ENCODE measurements at places on chromosomes 6 and 20.

GRCh38 chr20:19937651-19938420, 79.3 kb upstream of the NAA20 start:
- no peak for DNase-seq
- peaks cover 3% of the 10 kb centered on the region for H3K4me1 ChIP-seq
- peaks cover 11% of the 10 kb centered on the region for H3K36me3 ChIP-seq
- peak overlapping the region; percentile 45 for H3K4me3 ChIP-seq

GRCh38 chr6:142950291-142950690, 5.3 kb upstream of the HIVEP2 start:
- H3K27ac ChIP-seq: no peak overlapping the region
- H3K4me1 ChIP-seq: no peaks in the 10 kb centered on the region
- no peak for DNase-seq
- no peaks in the 10 kb centered on the region for H3K27me3 ChIP-seq
- H3K4me3 ChIP-seq: no peak overlapping the region
- no peaks in the 10 kb centered on the region for H3K36me3 ChIP-seq

DNA sequence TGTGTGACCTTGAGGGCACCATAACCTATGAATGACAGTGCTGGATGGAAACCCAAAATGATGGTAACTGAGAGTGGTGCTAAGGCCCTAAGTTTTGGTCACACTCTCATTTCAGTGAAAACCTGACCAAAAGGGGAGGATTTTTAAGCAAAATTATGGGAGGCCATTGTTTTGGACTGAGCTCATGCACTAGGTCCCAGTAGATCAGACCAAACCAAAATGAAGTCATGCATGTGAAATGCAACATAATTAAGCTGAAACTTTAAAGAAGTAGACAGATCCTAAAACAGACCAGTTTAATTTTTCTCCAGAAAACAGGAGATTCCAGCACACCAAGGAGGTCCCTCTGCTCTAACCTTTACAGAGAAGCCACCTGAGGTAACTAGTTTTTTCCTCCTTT, 24.0 kb upstream of the THBS2 start:
- DNase-seq: no peak
- H3K4me1 ChIP-seq: no peaks in the 10 kb centered on the region
- H3K36me3 ChIP-seq: no peaks in the 10 kb centered on the region
- no peak overlapping the region for H3K27ac ChIP-seq
- H3K27me3 ChIP-seq: no peaks in the 10 kb centered on the region

DNA sequence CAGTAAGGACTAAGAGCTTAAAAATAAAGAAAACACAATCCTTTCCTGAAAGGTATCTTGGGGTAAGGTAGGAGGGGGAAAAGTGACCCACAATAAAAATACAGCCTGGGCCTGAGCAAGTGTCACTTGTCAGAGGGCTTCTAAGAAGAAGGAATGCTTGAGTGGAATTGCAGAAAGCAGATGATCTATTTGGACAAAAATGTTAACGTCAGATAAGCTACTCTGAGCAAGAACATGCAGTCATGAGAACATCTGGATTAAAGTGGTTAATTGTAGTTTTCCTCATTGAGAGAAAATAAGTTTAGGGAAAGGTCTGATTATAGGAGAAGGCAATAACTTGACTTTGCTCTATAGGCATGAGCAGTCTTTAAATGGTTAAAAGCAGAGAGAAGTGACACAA, 581.9 kb downstream of the HTR1B start:
- DNase-seq: no peak
- no peak overlapping the region for H3K4me3 ChIP-seq
- peaks cover 6% of the 10 kb centered on the region for H3K4me1 ChIP-seq
- H3K27me3 ChIP-seq: no peaks in the 10 kb centered on the region

- peak overlapping the region; percentile 90 for H3K27ac ChIP-seq
- no peaks in the 10 kb centered on the region for H3K27me3 ChIP-seq
- peaks cover 4% of the 10 kb centered on the region for H3K4me1 ChIP-seq
- peak overlapping the region; percentile 98 for H3K4me3 ChIP-seq
- no peaks in the 10 kb centered on the region for H3K36me3 ChIP-seq
- no peak for DNase-seq
These were observed 159.9 kb downstream of the OR2B2 start for GRCh38 chr6:27752038-27752885.

DNA sequence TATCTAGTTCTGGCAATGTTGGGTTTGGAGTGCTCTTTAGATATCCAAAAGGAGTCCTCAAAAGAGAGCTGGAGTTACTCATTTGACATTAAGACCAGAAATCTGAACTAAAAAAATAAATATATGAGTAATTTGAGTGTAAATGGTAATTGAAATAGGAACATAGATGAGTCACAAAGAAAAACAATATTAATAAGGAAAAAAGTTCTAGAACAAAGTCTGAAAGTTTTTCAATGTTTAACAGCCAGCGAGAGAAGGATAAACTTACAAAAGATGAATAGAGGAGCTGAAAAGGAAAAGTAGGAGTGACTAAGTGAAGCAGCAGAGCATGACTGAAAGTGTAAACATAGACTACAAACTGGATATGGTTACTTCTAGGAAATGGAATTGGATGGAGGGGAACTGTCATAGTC, 46.8 kb downstream of the EPM2A start:
- H3K27me3 ChIP-seq: no peaks in the 10 kb centered on the region
- no peaks in the 10 kb centered on the region for H3K36me3 ChIP-seq
- H3K27ac ChIP-seq: no peak overlapping the region
- no peak for DNase-seq

GRCh38 chr20:9243986-9244385, 175.1 kb downstream of the PLCB4 start:
- no peaks in the 10 kb centered on the region for H3K27me3 ChIP-seq
- H3K36me3 ChIP-seq: no peaks in the 10 kb centered on the region
- no peak for DNase-seq
- H3K4me1 ChIP-seq: peaks cover 3% of the 10 kb centered on the region

DNA sequence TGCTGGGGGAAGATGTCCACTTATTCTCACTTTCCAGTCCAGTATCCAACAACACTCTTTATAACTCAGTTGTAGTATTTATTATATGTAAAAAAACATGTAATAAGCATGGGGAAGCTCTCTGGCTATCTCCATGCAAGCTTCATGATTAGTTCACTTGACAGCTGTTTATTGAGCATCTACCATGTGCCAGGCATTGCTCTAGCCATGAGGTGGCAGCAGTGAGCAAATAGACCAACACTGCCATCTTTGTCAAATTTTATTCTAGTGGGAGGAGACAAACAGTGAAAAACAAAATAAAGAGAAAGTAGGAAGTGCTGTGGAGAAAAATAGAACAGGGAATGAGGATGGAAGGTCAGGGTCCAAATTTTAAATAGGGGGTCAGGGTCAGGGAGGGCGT, 131.8 kb downstream of the CFAP61 start:
- H3K27ac ChIP-seq: no peak overlapping the region
- H3K27me3 ChIP-seq: no peaks in the 10 kb centered on the region
- H3K36me3 ChIP-seq: no peaks in the 10 kb centered on the region
- no peaks in the 10 kb centered on the region for H3K4me1 ChIP-seq
- DNase-seq: no peak

GRCh38 chr6:12148317-12148801, 136.2 kb downstream of the HIVEP1 start:
- H3K27ac ChIP-seq: no peak overlapping the region
- no peak for DNase-seq
- no peaks in the 10 kb centered on the region for H3K27me3 ChIP-seq
- no peaks in the 10 kb centered on the region for H3K36me3 ChIP-seq

- H3K4me3 ChIP-seq: no peak overlapping the region
- H3K4me1 ChIP-seq: peaks cover 29% of the 10 kb centered on the region
- no peak overlapping the region for H3K27ac ChIP-seq
- H3K36me3 ChIP-seq: no peaks in the 10 kb centered on the region
These were observed 128.2 kb downstream of the SNX5 start for GRCh38 chr20:17840423-17840822.

DNA sequence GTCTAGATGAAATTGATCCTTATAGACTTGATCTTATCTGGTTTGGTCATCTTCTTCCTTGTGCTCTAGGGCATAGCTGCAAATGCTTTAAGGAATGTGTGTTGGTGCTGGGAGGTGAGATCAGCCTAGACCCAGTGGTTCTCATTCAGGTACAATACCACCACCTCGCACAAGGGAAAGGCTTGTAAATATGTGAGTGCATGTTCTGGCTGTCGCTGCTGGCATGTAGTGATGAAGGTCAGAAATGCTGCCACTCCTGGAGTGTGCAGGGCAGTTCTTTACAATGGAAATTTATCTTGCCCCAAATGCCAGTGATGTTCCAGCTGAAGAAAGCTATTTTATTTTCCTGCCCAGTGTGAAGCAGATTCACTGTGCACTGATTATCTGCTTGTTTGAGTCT, 900.9 kb downstream of the QKI start:
- H3K4me3 ChIP-seq: no peak overlapping the region
- no peaks in the 10 kb centered on the region for H3K36me3 ChIP-seq
- H3K27ac ChIP-seq: no peak overlapping the region

- H3K27me3 ChIP-seq: no peaks in the 10 kb centered on the region
- H3K4me1 ChIP-seq: no peaks in the 10 kb centered on the region
- H3K4me3 ChIP-seq: no peak overlapping the region
- no peaks in the 10 kb centered on the region for H3K36me3 ChIP-seq
- no peak for DNase-seq
- H3K27ac ChIP-seq: no peak overlapping the region
These were observed 11.3 kb upstream of the ABRACL start for GRCh38 chr6:139017227-139017626.

GRCh38 chr20:58697201-58697866, 4.7 kb downstream of the NPEPL1 start:
- no peak overlapping the region for H3K4me3 ChIP-seq
- no peak overlapping the region for H3K27ac ChIP-seq
- peaks cover 41% of the 10 kb centered on the region for H3K36me3 ChIP-seq
- H3K4me1 ChIP-seq: peaks cover 25% of the 10 kb centered on the region

DNA sequence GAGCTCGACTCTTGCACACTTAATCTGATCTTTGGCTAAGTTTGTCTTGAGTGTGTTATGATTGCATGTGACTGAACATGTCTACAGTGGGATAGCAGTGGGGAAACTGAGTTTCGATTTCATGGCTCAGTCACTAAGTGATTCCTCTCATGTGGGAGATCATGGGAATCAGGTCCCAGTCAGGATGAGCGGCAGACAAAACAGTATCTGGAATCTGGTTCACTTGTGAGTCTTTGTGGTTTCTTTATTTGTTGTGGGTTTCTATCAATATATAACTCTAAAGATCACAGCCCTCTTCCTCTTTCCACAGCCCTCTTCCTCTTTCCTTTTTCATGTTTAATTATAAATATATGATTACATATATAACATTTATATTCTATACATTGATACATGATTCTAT, 4.0 kb downstream of the RPP21 start:
- peaks cover 13% of the 10 kb centered on the region for H3K4me1 ChIP-seq
- DNase-seq: no peak
- no peak overlapping the region for H3K4me3 ChIP-seq

- H3K27ac ChIP-seq: no peak overlapping the region
- H3K4me1 ChIP-seq: peaks cover 15% of the 10 kb centered on the region
- no peaks in the 10 kb centered on the region for H3K36me3 ChIP-seq
- DNase-seq: no peak
These were observed 2.6 kb downstream of the ASF1A start for GRCh38 chr6:118896339-118897136.

- no peaks in the 10 kb centered on the region for H3K27me3 ChIP-seq
- peak overlapping the region; percentile 63 for H3K27ac ChIP-seq
- no peak for DNase-seq
These were observed 22.3 kb downstream of the CNKSR3 start for GRCh38 chr6:154488248-154488593.

All from thoracic aorta (tissue), 2 donors.